ENCODE measurements at places on chromosomes 5 and 9.

DNA sequence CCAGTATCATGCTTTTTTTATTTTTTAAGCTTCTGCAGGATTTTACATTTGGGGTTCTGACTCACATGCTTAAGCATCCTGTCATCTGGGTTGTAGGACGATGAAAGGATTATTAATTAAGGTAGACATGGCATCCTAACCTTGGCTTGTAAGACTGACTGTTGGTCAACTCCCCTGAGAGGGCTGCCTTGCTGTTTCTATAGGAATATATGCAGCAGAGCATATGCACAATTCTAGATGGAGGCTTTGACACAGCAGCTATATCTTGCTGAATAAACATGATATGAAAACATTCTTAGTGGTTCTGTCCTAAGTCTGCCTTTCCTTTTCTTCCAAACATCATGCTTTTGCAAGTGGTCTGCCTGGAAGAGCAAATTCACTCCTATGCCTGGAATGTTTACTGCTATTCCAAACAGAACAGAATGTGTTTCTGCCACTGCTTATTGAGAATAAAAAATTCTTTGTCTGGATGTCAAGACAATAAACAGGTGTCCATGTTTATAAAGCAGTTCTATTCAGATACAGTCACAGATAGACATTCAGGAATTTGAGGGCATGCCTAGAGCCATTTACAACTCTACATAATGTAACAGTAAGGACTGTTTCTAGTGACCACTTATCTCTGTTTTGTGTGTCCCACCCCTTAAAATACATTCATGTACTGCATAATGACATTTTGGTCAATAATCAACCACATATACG, 166.2 kb upstream of the PPP2R2B start:
- no peak for DNase-seq

DNA sequence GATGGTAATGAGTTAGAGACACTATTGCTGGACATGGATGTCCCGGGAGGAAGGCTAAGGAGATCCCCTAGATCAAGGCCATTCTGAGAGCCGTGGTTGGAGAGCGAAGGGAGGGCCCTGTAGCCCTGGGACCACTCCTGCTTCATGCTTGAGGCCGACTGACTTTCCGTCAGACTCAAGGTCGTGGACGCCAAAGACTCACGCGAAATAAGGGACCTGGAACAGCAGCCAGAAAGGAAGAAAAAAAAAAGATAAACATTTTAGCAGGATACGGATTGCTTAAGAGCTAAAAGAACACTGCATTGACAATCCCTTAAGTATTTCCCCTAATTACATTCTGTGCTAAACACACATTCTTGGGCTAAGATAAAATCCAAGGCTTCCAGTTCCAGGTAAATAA, 181.2 kb downstream of the GLIS3 start:
- DNase-seq = no peak

- DNase-seq = no peak
Measured at GRCh38 chr9:104028827-104029226, 65.3 kb upstream of the SMC2 start.

GRCh38 chr5:92371171-92371888, 988.2 kb upstream of the ARRDC3 start:
- DNase-seq = no peak

GRCh38 chr5:159459951-159460538, 129.8 kb upstream of the IL12B start:
- DNase-seq = no peak

GRCh38 chr9:89613912-89614892, 9.4 kb downstream of the GADD45G start:
- no peak for DNase-seq

GRCh38 chr9:135714242-135715055, 12.5 kb downstream of the KCNT1 start:
- DNase-seq = no peak

DNA sequence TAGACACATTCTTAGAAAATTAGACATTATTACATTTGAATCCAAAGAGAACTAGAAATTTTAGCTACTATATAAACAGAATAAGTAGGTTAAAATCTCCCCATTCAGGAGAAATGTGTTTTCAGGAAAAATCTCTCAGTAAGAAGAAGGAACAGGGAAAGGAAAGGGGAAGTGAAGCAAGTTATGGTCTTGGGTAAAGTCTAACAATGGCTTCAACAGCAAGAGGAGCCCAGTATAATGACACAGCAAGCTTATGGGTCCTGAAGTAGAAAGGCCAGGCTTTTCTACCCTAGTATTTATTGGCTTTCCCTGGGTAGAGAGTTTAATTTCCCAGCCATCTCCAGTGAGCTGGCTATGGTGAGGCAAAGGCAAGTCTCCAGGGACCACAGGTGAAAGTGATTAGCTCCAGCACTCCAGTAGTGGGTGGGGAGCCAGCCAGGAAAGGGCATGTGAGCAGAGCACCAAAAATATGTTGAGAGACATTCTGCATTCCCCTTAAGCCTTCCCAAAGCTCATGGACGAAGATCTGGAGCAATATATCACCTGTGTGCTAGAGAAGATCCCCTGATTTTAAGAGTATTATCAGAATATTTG, 981.7 kb downstream of the NR2F1-AS1 start:
- DNase-seq = no peak

DNA sequence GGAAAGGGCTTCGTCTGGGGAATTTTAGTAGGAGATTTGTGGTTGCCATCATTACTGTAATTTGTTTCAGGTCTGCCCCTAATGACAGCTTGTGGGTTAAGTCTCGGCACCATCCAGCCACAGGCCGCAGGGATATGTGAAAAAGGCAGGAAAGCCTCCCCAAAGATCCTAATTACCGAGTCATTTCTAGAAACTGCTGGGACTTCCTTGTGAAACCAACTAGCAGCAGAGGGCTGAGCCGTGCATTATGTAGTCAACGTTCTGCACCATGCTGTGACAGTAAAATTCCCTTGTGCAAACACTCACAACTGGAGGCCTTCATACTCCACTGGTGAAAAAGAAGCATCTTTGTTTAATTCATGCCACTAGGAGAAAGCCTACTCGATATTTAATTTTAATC, 230.3 kb downstream of the MPDZ start:
- no peak for DNase-seq

GRCh38 chr5:62268234-62268633, 37.8 kb upstream of the KIF2A start:
- DNase-seq = no peak

DNA sequence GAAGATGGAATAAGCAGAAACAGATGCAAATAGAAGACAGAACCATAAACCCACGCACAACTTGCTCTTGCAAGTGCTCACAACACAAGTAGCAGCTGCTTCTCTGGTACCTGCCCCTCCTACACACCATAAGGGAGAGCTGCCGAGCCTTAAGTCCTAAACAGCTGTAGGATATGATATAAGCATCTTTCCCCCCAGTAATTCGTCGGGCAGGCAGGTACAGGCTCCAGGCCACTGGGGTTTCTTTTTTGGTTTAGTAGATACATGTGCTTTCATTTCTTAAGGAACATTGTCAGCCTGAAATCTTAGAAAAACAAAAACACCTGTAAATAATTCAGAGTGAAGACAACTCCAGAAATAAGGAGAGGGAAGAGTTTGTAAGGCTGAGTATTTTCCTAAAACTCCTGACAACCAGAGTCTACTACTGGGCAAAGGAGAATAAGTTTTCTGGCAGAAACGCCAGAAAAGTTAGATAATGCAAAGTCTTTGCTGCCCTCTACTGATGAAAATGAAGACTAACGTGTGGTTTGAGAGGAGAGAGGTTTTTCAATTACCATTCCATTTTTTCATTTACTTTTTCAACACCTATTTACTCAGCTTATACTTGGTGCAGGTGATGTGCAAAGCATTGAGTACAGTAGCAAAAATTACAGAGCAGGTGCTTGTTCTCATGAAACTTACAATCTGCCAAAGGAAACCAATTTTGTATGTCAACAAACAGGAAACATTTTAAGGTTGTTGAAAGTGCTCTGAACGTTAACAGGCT, 20.1 kb upstream of the TCERG1 start:
- DNase-seq = peak; percentile 16

DNA sequence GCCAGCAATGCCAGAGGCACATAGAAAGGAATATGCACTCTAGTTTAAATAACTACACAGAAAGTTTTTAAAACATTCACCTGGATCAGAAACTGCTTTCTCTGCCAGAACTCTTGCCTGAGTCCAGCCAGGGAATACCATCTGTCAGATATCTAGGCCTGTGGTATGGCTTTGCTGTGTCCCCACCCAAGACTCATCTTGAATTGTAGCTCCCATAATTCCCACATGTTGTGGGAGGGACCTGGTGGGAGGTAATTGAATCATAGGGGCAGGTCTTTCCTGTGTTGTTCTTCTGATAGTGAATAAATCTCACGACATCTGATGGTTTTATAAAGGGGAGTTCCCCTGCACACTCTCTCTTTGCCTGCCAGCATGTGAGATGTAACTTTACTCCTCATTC, 41.5 kb upstream of the KCNV2 start:
- no peak for DNase-seq

- no peak for DNase-seq
Measured at GRCh38 chr5:67156976-67157583, 39.5 kb downstream of the CD180 start.

DNA sequence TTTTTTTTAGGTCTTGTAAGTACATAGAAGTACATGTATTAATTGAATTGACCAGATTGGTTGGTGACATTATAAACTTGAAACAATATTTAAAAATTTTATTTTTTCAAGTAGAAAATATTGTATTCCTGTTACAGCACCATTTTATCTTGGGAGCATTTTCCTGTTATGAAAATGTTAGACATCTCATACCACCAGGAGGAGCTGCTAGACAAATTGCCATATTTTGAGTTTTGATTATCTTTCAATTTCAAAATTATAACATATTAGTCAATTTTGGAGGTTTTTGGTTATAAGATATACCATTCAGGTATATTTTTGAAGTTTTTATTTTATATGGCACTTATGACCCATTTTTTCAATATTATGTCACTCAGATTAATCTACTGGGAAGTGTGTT, 84.4 kb downstream of the CNTLN start:
- DNase-seq = no peak

GRCh38 chr5:109313127-109313526, 96.6 kb downstream of the PJA2 start:
- DNase-seq = no peak

- no peak for DNase-seq
Measured at GRCh38 chr5:40681363-40682153, 1.8 kb downstream of the PTGER4 start.
